GM12864 (cell line): ENCODE measurements at places on chromosomes 11 and 22.

DNA sequence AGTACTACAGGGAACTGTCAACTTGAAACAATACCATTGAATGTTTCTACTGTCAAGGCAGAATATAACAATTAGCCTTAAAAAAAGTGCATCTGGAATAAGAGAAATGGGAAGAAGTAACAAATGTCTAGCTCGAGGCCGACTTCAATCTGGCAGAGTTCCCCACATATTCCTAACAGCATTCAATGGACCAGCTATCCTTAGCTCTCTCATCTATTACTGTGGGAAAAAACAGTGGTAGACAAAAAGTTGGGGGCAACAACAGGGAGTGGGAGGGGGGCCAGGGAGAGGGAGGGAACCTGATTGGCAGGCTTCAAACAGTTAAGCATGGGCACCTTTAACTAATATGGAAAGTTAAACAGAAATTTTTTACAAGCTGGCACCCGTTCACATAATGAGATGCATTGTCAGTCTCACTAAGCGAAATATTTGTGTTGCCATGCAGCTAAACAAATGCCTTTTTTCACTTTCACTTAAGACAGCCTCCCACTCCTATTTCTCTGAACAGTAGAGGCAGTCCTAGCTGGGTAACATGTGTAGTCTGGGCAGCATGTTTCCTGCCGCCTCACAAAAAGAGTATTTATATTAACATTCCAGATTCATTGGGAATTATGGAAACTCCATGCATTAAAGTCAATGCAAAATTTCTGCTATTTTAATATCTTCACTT is 62.2 kb upstream of the SOX6 start:
- DNase-seq: no peak

DNA sequence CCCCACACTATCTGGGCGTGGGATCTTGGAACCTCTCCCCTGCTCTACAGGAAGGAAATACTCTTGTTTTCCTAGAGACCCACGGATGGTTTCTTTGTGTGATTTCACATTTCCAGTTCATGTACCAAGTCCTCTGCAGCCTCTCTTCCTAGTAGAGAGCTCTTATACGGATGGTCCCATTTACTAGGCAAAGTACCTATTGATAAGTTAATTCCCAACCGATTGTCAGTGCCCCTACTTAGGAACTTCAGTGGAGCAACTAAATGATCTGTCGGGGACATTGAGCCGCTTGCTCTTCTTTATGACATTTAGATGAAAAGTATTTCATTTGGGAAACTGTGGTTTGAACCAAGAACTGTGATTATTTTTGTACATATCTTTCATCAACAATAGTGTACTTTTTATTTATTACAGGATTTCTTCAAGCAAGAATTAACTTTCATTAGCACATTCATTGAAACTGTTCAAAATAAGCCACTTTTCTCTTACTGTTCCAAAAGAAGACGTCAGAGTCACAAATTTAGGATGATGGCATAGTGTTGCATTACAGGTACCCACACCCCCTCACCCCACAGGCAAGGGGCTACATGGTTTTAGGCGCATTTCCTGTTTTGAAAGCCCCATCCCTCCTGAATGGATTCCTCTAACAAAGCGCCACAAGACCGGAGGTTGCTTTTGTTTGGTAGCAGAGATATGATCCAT is 34.2 kb downstream of the ELMOD1 start:
- DNase-seq: no peak

DNA sequence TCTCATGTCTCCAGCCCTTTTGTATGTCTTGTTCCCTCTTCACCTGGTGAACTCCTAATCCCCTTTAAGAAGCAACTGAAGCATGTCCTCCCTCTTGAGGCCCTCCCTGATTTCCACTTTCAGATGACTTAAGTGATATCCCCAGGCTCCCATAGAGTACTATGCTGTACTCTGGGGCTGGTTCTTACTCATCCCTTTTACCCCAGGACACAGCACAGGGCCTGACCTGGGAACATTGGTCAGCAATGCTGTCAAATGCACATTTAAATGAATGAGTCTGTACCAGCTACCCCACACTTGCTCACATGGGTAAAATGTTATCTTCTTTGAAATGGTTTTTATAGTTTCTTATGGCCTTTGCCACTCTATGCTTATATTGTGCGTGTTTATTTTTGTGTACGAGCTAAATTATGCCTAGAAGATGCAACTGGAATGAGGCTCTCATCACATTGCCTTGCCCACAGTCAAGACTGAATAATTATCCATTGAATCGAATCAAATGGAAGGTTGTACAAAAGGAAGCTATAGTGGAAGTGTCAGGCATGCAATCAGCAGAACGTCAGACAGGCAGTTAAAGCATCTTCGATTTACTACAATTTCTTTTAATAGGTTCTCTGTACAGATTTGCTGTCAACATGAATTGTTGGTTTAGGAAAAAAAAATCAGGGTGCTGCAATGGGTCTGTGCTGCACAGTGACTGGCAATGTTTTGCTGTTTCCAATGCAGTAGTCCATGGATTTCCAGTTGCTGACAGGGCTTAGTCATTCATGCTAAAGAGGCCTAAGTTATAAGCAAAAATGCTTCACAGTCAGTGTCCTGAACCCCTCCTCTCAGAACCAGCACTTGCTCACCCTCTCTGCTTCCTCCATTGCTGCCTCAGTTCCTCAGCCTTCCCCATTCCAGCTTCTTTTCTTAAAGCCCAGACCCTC is 79.5 kb downstream of the PARVA start:
- no peak for DNase-seq

DNA sequence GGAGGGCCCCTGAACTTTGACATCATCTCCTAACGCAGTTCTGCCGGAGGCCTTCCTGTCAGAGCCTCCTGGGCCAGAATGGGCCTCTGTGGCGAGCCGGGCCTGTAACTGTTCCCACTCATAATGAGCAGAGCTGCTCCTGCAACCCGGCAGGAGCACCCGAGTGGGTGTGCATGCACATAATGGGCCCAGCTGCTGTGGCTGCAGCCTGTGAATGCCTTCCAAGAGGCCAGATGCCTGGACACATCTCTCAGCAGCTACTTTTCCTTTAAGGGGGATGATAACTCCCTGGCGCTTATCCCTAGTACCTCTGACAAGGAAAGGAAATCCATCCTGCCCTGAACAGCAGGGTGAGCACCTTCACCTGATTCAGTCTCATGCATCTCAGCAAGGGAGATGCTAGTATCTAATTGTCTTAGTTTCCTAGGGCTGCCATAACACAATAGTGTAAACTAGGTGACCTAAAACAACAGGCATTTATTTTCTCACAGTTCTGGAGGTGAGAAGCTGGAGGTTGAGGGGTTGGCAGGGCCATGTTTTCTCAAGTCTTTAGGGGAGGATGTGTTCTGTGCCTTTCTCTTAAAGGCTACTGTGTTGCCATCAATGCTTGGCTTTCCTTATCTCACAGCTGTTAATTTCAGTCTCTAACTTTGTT is 120.5 kb downstream of the TEAD1 start:
- DNase-seq: no peak

GRCh38 chr11:118277312-118277711 is 13.2 kb upstream of the MPZL2 start:
- peak; percentile 30 for DNase-seq

DNA sequence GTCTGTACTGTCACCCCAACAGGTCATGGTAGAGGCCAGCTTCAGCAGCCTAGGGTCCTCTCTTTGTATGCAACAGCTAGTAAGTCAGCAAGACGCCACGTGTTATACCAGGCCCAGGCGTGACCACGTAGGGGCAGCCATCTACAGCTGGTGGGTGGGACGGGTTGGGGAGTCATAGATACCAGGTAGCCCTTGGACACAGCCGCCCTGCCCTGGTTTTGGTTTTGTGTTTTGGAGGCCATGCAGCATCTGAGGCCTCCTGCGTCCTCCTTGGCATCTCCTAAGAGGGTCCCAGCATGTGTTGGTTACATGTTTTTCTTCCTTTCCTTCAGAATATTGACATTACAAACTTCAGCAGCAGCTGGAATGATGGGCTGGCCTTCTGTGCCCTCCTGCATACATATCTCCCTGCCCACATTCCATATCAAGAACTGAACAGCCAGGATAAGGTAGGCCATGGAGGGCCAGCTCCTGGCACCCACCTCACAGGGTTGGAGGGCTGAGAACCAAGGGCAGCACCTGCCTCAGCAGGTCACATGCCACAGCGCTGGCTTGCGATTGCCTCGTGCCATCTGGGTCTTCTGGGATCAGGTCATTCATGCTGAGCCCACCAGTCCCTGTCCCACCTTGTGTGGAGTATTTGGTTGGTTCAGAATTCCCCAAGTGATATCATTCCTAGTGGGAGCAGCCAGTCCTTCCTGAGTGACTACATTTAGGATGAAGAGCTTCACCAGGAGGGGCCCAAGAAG is 16.0 kb upstream of the ADORA2A start:
- DNase-seq: no peak

DNA sequence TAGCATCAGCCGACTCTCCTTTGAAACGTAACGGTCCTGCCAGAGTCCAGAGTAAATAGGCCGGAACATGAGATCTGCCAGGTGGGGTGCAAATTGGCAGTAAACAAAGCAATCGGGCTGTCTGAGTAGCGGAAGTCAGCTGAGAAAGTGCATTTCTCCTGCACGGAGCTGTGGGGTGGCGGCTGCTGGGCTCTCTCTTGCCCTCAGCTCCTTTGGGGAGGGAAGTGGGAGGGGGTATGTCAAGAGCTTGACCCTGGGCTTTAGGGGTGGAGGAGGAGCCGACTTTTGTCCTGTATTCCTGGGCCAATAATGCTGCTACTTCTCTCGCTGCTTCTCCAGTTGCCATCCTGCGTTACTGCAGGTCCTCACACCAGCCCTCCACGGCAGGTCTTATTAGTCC is 11.6 kb downstream of the GRIK4 start:
- DNase-seq: no peak

DNA sequence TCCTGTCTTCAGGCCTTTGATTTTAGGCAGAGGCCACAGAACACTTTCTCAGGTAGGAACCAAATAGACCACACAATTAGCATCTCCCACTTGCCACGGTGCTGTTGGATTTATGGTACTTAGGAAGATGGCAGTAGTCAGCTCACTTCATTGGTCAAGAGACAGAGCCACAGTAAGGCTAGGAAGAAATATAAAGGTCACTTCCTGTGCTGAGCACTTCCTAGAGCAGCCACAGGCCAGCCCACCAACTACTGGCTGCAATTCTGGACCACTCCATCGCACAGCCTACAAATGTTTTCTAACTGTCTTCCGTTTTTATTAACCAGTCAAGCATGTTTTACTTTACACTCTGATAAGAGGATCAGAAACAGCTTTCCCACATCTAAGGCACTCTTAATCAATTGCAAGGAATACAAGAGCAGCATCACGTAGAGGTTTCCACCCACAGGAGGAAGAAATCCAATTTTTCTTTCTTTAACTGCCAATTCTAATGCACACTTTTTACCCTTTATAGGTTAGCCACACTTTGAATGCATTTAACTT is 54.7 kb downstream of the ABTB2 start:
- no peak for DNase-seq

DNA sequence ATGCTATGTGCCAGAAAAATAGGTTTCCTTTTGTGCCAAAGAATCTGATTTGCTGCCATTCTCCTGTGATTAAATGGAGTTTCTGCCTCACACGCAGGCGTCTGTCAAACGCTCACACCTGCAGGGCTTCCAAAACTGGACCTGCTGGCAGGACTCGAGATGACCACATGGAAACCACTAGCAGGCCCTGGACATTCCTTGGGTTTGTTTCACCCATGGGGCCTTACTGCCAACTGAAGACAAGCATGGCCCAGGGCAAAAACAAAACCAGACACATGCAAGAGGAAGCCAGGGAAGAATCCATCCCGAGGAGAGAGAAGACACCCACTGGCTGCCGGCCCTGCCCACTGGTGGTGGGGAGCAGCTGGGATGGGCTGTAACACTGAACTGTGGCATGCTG is 55.9 kb upstream of the MN1 start:
- no peak for DNase-seq

DNA sequence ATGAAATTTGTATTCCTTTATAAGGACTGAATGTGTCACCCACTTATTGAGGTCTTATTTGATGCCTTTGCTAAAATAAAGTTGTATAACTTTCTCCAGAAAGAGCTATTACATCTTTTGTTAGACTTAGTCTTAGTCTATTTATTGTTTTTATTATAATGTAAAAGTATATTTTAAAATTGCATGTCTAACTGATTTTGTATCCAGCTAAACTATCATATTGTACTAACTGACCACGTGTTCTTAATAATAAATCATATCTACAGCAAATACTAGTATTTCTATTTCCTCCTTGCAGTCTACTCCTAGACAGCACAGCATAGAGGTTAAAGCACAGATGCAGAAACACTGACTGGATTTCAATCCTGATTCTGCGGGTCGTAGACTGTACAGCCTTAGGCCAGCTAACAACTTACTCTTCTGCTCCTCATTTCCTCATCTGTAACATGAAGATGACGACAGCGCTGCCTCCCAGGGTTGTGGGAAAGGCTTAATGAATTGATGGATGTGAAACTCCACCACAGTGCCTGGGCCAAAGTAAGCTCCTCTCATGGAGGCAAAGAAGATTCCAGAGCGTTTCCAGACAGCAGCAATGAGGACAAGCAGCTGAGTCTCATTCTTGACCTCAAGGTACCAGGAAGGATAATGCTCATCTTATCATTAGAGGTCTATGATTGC is 13.2 kb downstream of the IFITM10 start:
- DNase-seq: no peak

DNA sequence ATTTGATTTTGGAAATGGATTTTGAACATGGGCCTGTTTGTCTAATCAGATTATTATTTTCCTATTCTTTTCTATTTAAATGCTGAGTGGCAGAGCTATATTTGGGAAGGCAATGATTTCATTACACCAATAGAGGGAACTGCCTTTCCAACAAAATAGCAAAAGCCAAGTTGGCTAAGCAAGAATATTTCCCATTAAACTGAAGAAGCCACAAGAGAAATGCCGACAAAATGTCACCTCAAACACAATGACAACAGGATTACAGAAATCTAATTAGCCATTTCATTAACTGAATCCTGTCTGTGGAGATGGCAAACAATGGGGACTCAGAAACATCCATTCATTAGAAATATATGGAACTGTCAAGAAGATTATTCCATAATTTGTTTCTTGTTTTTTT is 1593.1 kb upstream of the RAG2 start:
- no peak for DNase-seq

- no peak for DNase-seq
Measured at GRCh38 chr22:48602805-48603518, 1224.7 kb downstream of the BRD1 start.

DNA sequence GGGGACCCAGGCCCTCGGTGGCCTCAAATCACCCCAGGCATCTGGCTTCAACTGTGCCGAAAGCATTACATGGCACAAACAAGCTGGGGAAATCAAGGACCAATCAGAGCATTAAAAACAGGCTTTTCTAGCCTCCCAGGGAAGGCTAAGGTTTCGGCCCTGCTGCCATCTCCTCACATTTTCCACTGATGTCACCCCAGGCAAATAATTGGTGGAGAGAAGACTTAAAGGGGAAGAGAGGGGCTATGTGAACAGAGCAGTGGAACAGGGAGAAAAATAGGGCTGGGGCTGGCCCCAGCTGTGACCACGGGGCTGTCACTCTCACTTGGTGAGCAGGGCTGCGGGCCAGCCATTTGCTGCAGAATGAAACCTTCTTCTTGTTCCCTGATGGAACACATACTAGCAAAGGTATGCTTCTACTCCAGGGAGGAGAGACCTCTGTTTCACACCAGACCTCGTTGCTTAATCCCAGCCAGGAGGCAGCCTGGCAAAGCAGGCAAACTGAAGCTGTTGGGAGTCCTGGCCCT is 581.3 kb downstream of the SOX6 start:
- DNase-seq: no peak

GRCh38 chr11:33772300-33772699 is 2.0 kb downstream of the FBXO3 start:
- DNase-seq: no peak

GRCh38 chr22:45376009-45376408 is 37.4 kb downstream of the SMC1B start:
- DNase-seq: peak; percentile 27

GRCh38 chr11:117409511-117409910 is 81.9 kb downstream of the CEP164 start:
- DNase-seq: no peak

GRCh38 chr11:112016088-112016764 is 9.0 kb upstream of the DLAT start:
- peak; percentile 42 for DNase-seq
